ENCODE measurements at places on chromosomes 5 and 9.

- DNase-seq: no peak
These were observed 13.6 kb downstream of the PTPDC1 start for GRCh38 chr9:94097788-94098414.

GRCh38 chr5:37272511-37272910, 23.3 kb upstream of the CPLANE1 start:
- DNase-seq: no peak

- DNase-seq: no peak
These were observed 25.8 kb downstream of the LHX3 start for GRCh38 chr9:136179101-136179616.

GRCh38 chr5:68805444-68805843, 288.4 kb upstream of the SLC30A5 start:
- DNase-seq: no peak

DNA sequence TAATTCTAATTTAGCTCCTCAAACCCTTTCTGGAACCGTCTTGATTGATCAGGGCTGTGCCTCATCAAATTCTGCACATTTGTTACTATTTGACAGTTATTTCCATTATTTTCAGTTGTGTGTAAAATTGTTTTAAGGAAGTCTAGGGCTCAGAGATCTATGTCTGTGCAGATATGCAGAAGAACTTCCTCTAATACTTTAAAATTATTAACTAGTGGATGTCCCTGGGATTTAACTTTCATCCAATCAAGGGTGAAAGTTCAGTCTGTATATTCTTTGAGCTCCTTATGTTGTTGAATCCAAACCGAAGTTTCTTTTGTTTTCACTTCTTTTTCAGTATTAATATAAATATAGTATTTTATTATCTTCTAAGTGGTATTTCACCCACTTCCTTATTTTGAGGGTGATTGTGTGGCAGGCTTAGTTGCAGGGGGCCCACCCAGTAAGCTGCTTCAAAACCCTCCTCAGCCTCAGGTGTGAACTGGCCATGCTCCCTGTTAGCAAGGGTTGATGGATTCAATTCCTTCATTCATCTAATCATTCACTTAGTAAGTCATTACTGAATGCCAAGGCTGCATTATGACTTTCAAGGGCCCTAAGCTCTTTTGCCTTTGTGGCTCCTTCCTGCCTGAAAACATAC, 2.1 kb upstream of the CAMLG start:
- no peak for DNase-seq

GRCh38 chr9:108416324-108416723, 439.5 kb downstream of the ACTL7B start:
- no peak for DNase-seq

GRCh38 chr5:71938895-71939294, 168.4 kb upstream of the MAP1B start:
- no peak for DNase-seq

DNA sequence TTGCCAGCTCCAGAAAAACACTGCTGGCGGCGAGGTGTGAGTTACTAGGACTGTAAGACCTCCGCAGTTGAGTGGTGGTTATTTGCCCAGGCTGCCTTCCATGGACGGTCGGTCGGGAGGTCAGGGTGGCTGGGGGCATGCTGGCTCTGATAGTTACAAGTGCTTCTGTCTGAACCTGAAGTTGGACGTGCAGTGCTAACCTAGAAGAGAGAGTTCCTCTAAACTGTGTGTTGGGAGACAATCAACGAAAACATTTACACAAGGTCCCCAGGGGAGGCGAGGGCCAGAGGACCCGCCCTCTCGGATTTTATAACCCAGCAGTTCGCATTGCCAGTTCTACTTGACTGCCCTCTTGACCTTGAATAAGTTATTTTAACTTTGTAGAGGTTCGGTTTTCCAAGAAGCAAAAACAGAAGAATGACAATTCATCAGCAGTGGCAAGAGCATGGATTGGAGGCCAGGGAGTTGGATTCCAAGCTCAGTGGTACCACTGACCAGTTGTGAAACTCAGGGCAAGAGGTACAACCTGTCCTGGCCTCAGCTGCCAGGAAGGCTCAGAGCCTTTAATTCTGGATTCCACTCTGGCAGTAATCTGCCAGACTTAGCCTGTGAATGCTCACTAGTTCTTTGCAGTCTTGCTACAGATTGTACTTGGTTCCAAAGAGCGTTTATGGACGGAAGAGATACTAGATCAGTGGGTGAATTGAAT, 28.7 kb upstream of the PDE8B start:
- DNase-seq: no peak

DNA sequence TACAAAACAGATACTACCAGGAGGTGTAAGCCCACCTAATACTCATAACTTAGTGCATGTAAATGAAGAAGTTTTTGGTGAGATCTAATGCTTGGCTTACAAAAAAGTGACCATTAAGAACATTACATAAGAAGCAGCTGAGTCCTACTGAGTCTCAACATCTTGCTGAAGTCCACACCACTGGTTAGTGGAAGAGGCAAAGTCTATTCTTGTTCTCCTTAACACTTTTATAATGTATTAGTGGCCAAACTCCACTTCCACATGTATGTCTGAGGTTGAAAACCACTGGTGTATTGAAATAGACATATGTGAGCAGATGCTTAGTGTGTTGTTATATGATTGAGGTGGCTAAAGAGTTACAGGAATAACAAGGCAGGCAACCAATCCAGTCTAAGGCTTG, 18.9 kb upstream of the GDA start:
- DNase-seq: no peak

DNA sequence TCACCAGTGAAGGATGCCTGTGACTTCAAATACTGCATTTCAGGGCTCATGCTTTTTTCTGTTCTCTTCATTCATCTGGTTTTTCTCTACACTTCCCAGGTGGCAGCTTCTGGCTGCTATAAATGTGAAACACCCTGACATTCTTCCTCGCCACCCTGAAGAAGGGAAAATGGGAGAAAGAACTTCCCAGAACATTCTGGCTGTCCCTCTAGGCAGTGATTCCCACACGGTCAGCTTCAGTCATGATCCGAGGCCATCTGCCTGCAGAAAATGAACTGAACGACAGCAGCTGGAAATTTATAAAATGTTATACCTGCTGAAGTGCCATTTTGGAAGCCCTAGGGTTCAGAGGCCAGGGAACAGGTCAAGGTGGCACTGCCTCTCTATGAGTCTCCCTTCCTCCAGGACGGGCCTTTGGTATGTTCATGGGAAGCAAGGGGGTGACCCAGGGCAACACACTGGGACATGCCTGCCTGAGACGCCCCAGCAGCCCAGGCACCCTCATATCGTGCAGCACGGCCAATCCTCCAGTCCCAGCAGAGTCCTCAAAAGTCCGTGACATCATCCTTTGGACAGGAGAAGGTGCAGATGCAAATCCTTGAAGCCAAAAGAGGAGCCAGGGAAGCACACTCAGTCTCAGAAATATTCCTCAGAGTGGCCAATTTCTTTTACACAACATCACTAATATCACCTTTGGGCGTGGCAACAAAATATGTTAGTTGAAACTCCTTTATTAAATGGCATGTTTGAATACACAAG, 107.1 kb downstream of the SEMA5A start:
- DNase-seq: no peak

DNA sequence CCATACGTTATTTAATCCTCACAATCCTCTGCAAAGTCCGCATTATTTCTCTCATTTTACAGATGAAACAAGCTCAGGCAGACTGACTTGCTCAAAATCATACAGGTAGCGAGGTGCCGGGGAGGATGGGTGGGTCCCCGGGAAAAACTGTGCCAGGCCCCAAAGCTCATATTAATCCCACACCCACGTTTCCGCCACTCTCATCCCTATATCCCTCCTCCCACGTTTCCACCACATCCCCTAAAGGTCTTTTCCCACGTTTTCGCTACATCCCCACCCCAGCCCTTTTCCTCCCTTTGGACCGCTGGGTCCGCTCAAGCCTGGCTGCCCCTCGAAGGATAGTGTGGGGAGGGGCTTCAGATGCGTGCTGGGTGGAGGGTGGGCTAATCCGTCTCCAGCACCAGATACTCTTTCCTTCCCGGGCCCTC, 434 bp upstream of the FSD1L start:
- DNase-seq: no peak

- DNase-seq: no peak
These were observed 52.9 kb upstream of the TRIO start for GRCh38 chr5:14090290-14090689.

GRCh38 chr5:124317451-124317850, 429.0 kb downstream of the ZNF608 start:
- DNase-seq: no peak

- no peak for DNase-seq
These were observed 2.8 kb upstream of the SECISBP2 start for GRCh38 chr9:89315482-89315881.

GRCh38 chr9:92954049-92954861, 6.9 kb downstream of the FGD3 start:
- peak; percentile 58 for DNase-seq

GRCh38 chr9:137745541-137745991, 126.8 kb downstream of the EHMT1 start:
- DNase-seq: no peak

- DNase-seq: no peak
These were observed 3.0 kb downstream of the LECT2 start for GRCh38 chr5:135951807-135952206.

- DNase-seq: no peak
These were observed 823 bp upstream of the PRDM6 start for GRCh38 chr5:123088031-123088805.

- no peak for DNase-seq
These were observed 9.2 kb downstream of the INSYN2B start for GRCh38 chr5:169970911-169971765.

DNA sequence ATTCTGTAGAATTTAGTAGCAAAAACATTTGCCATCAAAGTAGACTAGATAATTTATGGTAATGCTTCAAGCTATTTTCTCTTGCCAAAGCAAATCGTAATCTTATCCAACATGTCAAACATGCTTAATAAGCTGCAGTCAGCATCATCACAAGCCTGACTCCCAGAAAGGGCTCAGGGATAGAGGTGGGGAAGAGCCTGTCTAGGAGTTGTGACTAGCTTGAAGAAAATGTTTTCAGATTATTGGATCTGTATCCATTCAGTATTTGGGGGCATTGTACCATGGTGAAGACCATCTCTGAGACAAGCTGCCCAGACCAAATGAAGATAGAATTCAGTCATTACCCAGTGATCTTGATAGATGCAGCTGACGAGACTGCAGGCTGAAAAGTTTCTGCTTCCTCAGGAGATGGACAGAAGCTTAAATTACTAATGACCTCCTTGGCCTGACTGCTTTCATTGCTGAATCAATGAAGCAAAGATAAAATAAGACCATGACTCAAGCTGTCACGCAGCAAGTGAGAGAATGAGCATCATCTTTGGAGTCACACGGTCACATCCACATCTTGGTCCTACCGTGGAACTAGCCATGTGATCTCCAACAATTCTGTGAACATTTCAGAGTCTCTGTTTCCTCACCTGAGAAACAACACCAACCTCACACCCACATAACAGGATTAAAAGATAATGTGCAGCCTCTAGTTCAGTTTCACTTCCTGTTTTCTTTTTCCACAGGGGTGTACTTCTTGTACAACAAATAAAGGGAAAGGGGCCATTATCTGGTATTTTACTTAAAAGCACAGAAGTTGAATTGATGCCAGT, 9.4 kb downstream of the ERAP2 start:
- DNase-seq: no peak

DNA sequence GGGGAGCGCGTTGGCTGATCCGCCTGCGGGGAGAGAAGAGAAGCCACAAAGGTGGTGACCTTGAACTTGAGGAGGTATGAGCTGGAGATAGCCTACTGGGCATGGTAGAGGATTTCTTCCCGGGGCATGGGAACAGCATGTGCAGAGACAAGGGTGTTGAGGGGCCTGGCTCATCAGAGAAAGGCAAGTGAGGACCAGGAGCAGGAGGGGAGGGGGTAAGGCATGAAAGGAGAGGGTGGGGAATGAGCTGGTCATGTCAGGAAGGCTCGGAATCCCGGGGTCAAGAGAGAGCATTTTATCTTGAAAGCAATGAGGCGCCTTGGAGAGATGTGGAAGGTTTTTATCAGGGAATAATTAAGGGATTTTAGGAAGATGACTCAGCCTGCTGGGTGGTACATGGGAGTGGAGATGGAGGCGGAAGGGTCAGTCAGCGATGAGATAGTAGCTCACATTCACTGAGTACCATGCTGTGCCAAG, 121.1 kb downstream of the LHX2 start:
- DNase-seq: no peak

GRCh38 chr5:134577022-134577795, 51.7 kb downstream of the JADE2 start:
- DNase-seq: no peak

DNA sequence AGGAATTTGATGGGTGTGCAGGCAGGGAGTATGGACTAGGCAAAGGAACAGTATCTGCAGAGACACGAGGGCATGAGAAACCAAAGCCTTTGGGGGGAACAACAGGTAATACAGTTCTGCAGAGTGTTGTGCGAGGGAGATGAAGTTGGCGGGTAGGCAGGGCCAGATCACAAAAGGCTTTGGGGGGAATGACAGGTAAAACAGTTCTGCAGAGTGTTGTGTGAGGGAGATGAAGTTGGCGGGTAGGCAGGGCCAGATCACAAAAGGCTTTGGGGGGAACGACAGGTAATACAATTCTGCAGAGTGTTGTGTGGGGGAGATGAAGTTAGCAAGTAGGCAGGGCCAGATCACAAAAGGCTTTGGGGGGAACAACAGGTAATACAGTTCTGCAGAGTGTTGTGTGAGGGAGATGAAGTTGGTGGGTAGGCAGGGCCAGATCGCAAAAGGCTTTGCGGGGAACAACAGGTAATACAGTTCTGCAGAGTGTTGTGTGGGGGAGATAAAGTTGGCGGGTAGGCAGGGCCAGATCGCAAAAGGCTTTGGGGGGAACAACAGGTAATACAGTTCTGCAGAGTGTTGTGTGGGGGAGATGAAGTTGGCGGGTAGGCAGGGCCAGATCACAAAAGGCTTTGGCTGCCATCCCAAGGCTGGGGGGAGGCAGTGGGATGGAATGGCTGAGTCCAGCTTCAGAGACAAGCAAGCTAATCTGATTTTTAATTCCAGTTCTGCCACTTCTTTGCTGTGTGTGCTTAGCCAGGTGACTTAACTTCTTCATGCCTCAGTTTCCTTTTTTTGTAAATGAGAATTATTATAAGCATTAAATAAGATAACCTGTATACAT, 33.0 kb downstream of the FRMPD1 start:
- no peak for DNase-seq

GRCh38 chr9:35102465-35102768, 514 bp downstream of the STOML2 start:
- DNase-seq: no peak

DNA sequence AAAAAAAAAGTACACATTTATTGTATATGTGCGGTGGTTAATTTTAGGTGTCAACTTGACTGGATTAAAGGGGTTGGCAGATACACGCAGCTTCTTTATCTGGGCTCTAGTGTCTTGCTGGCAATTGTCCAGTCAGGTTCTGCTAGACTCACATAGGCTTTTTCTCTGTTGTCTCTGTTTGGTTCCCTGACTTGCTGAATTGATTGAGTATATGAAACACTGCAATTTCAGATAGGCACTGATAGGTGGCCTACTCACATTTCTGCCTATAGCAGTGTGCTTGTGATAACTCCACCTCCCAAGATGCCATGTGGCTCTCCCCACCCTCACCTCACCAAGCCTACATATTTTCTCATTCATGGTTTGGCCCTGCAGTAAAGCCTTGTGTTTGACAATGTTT, 52.5 kb downstream of the AOPEP start:
- no peak for DNase-seq

GRCh38 chr5:483011-483410, 40.0 kb downstream of the EXOC3 start:
- no peak for DNase-seq

Data from stimulated activated CD8-positive, alpha-beta memory T cell treated with anti-CD3 and anti-CD28 coated beads, Interleukin-7, amount 100 ng/mL, for 1 hour (primary cell).